ENCODE measurements at places on chromosomes 7 and 10. TPM values are rescaled to one million over a fixed set of nuclear protein-coding genes. Genes with fewer than 3 reads are reported as not detected.

Gene CALML3
- total RNA-seq: not detected

GRCh38 chr7:116224492-116225098, 14.3 kb downstream of the TES start:
- no peak for DNase-seq

GRCh38 chr10:3813986-3814837, 29.2 kb upstream of the KLF6 start:
- no peak for DNase-seq

DNA sequence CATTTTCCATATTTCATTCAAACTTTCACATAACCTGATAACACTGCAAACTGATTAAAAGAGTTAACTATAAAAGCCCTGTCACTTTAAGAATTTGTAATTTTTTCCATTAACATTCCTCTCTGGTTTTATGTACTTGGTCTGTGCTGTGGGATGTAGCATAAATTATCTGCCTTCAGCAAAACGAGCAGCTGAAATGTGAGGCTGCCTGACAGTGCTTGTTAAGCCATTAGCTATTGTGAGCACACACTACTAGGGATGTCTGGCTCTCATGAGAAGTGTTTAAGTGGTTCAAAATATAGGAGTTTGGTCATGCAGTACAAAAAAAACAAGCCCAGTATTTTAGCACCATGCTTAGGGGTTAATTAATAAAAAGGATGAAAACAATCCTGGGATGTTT, 63.0 kb downstream of the HOXA1 start:
- DNase-seq: no peak
